Cardiac muscle cell (in vitro differentiated cells and primary cell): ENCODE measurements at places on chromosomes 4 and X. TPM values are rescaled to one million over a fixed set of nuclear protein-coding genes. Genes with fewer than 3 reads are reported as not detected.
A peak's percentile ranks its signal among the peaks of the same experiment; 100 is the strongest.

GRCh38 chr4:169998981-169999380, 27.2 kb downstream of the MFAP3L start:
- DNase-seq, result no peak
- H3K36me3 ChIP-seq, result no peaks in the 10 kb centered on the region
- H3K4me1 ChIP-seq, result no peaks in the 10 kb centered on the region
- H3K27ac ChIP-seq, result no peak overlapping the region

DNA sequence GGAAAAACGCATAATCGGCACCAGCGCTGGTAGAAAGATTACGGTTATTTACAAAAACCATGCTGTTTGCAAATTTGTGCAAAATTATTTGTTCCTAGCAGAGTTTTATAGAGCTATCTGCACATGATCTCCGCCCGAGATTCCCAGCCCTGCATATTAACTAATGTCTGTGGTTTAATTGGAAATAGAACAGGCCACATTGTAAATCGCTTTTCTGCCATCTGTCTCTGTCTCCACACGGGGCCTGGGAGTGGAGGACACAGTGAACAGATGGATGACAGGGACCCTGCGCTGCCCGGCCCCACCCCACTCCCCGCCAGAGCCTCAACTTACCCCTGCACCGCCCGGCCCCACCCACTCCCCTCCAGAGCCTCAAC, 126.9 kb downstream of the FAM53A start:
- H3K36me3 ChIP-seq, result no peaks in the 10 kb centered on the region
- H3K4me3 ChIP-seq, result no peak overlapping the region
- H3K4me1 ChIP-seq, result no peaks in the 10 kb centered on the region
- H3K27ac ChIP-seq, result no peak overlapping the region
- H3K27me3 ChIP-seq, result peaks cover 13% of the 10 kb centered on the region
- DNase-seq, result no peak

The CDKL2 gene
- total RNA-seq, result 2.4 and 2.5 TPM in 2 replicates

GRCh38 chr4:130808492-130808891, 1712.5 kb downstream of the C4orf33 start:
- H3K27me3 ChIP-seq, result no peaks in the 10 kb centered on the region
- no peaks in the 10 kb centered on the region for H3K4me1 ChIP-seq
- H3K4me3 ChIP-seq, result no peak overlapping the region
- no peak overlapping the region for H3K27ac ChIP-seq
- DNase-seq, result peak; percentile 3

- H3K27me3 ChIP-seq, result no peaks in the 10 kb centered on the region
- no peak overlapping the region for H3K27ac ChIP-seq
- peak; percentile 14 for DNase-seq
- H3K4me1 ChIP-seq, result peaks cover 15% of the 10 kb centered on the region
- no peaks in the 10 kb centered on the region for H3K36me3 ChIP-seq
- H3K4me3 ChIP-seq, result no peak overlapping the region
These were observed 116.2 kb downstream of the SLC2A9 start for GRCh38 chr4:9904976-9905587.

DNA sequence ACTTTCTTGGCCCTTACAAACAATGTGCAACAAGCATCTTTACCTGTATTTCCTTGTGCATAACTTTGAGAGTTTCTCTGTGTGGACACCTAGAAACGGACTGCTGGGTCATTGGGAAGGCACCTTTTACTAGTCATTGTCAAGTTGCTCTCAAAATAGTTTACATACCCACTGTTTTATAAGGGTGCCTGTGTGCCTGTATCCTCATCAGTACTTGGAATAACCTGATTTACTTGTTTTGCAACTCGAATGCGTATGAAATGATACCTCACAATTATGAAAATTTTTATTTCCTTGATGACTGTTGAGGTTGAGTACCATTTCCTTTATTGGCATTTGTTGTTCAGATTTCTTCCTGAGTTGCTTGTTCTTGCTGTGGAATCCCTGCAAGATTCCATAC, 150.8 kb downstream of the STIM2 start:
- no peak overlapping the region for H3K4me3 ChIP-seq
- no peak overlapping the region for H3K27ac ChIP-seq
- no peak for DNase-seq
- H3K4me1 ChIP-seq, result peaks cover 8% of the 10 kb centered on the region

The TENM3 gene
- total RNA-seq, result 23.1 and 24.8 TPM in 2 replicates

- no peak for DNase-seq
- no peak overlapping the region for H3K4me3 ChIP-seq
These were observed 3.2 kb downstream of the HTRA3 start for GRCh38 chr4:8272472-8273428.

The SSX5 gene
- total RNA-seq, result not detected in 2 replicates

GRCh38 chrX:56026815-56027214, 205.3 kb upstream of the KLF8 start:
- H3K27me3 ChIP-seq, result no peaks in the 10 kb centered on the region
- H3K4me3 ChIP-seq, result no peak overlapping the region
- no peak for DNase-seq
- H3K4me1 ChIP-seq, result no peaks in the 10 kb centered on the region

The TCEAL5 gene
- 0.15 and 0.78 TPM in 2 replicates for total RNA-seq

GRCh38 chrX:153857348-153857903, 27.1 kb upstream of the PDZD4 start:
- H3K27ac ChIP-seq, result no peak overlapping the region
- H3K27me3 ChIP-seq, result no peaks in the 10 kb centered on the region
- H3K36me3 ChIP-seq, result no peaks in the 10 kb centered on the region
- no peak for DNase-seq
- H3K4me1 ChIP-seq, result no peaks in the 10 kb centered on the region

The RBM47 gene
- 1.1 and 2.3 TPM in 2 replicates for total RNA-seq

The UBA1 gene
- total RNA-seq, result 324 and 386 TPM in 2 replicates

The MTNR1A gene
- total RNA-seq, result 0.60 TPM in 1 of 2 replicates, not detected in the other

The DMRTC1 gene
- total RNA-seq, result 0.46 TPM in 1 of 2 replicates, not detected in the other

- no peaks in the 10 kb centered on the region for H3K27me3 ChIP-seq
- no peaks in the 10 kb centered on the region for H3K36me3 ChIP-seq
- DNase-seq, result no peak
- no peak overlapping the region for H3K4me3 ChIP-seq
- H3K27ac ChIP-seq, result no peak overlapping the region
These were observed 291.0 kb upstream of the HAND2 start for GRCh38 chr4:173821036-173821435.

- no peak overlapping the region for H3K4me3 ChIP-seq
- H3K4me1 ChIP-seq, result no peaks in the 10 kb centered on the region
- DNase-seq, result no peak
- no peak overlapping the region for H3K27ac ChIP-seq
- H3K27me3 ChIP-seq, result peaks cover 24% of the 10 kb centered on the region
These were observed 953.5 kb upstream of the INTU start for GRCh38 chr4:126679303-126679702.
